SK-N-SH (cell line): ENCODE measurements at places on chromosomes 4 and X. TPM values are rescaled to one million over a fixed set of nuclear protein-coding genes. Genes with fewer than 3 reads are reported as not detected.
A peak's percentile ranks its signal among the peaks of the same experiment; 100 is the strongest.

DNA sequence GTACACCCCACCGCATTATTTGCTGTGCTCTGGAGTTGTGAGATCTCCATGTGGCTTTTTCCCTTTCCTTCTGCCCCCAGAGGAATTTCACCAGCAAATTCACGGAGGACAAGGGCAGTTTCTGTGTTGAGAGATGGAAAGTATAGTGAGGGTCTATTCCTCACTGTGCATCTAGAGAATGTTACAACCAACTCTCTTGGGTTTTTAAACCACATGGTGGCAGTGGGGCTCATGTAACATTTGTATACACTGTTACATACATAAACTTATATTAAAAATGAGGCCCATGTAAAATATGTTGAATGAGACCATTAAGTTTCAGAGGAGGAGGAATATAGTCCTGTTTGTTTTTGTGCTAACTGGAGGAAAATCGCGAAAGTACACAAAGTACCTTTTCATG, 909 bp upstream of the PRKG2 start:
- DNase-seq = no peak

- DNase-seq = peak; percentile 61
Measured at GRCh38 chrX:49282647-49283011, 13.0 kb downstream of the PPP1R3F start.

The PPARGC1A gene
- 0.06 and 0.07 TPM in 2 replicates for polyA plus RNA-seq

DNA sequence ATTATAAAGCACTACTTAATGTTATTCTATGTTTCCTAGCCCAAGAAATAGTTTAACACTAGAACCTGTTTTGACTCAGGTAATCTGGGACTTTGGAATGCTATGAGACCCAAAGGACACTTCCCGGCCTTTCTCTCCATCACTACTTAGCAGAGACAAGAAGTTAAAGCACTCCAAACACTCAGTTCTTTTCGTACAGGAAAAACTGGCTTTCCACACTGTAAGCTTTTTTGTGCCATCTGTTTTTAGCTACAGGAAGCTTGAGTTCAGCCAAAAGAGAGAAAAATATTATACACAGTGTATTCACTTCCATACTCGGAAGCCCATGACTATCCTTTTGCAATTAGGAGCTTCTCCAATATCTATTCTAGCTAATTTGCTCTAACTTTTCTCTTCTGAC, 7.9 kb upstream of the FGF13 start:
- no peak for DNase-seq

- no peak for DNase-seq
Measured at GRCh38 chr4:160141206-160141605, 1038.3 kb downstream of the RAPGEF2 start.

GRCh38 chr4:183362916-183363542, 40.8 kb upstream of the CLDN24 start:
- DNase-seq = no peak

DNA sequence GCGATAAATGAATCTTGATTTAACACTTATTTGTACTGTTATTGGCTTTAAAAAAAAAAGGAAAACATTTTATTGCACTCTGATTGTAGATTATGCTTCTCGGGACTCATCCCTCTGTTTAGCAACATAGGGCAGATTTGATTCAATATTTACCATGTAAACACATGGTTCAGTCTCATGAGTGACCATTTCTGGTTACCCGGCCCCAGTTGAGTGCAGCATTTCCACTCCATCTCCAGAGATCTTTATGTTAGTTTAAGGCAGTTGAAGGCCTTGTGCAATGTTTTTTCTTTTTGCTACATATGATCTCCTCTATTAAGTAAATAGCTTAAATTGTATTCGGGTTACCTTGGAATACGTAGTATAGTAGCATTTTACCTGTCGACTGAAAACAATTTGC, 143.3 kb upstream of the RPS6KA3 start:
- DNase-seq = no peak

DNA sequence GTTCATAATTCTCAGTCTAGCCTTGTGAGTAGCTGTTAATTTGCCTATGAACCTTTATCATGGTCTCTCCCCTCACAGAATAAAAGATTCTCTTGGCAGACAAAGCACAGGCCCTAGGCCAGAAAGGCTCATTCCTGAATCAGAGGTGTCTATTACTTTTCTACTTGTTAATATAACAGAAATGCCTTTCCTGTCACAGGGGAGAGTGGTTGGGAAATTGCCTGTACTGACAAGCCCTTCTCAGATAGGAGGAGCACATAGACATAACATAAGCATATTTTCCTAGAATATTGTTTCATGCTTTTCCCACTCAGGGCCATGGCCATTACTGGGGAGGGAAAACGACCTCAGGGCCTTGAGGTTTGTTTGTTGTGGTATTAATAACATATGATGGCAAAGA, 308.3 kb downstream of the BMPR1B start:
- DNase-seq = no peak

DNA sequence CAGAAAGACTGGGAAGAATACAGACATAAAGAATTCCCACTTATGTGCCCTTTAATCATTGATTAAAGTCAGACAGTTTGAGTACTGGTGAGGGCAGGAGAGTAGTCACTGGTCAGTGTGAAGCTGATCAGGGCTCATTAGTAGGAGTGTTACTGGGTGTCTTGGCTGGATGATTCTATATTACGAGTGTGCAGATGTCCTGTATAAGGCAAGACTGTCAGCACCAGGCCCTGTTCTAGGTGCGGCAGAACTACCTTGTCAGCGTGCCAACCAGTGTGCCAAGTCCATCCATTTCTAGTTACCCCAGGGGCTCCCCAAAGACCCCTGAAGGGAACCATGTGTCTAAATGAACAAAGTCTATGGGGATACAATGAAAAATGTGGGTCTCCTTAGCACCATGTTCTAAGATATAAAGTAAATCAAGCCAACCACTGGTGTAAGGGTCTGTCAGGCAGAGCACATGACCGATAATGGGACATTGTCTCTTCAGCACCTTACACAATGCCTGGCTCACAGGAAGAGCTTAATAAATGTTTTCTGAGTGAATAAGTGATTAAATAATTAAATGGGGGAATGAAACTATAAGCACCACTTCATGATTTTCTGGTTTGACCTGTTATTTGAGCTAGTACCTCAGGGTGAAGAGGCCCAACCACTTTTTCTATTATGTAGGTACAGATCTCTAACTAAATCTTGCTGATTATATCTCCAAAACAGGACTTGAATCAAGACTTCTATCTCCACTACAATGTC, 205.0 kb downstream of the CAMK2D start:
- DNase-seq = no peak

DNA sequence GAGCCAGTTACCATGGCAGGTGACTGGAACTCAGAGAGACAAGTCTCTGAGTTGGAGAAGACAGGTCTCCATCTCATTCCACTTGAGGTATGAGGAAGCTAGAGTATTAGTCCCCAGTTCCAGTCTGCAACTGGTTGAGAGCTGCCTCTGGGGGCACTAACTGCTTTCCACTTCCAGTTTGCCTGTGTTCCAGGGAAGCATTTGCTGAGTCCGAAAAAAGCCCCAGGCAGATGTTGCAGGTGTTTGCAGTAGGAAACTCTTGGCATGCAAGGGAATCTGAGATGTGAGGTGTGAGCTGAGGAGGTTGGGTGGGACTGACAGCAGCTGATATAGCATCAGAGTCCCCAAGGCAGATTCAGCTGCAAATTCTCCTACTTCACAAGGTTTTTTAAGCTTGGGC, 272.2 kb upstream of the CASK start:
- DNase-seq = no peak

DNA sequence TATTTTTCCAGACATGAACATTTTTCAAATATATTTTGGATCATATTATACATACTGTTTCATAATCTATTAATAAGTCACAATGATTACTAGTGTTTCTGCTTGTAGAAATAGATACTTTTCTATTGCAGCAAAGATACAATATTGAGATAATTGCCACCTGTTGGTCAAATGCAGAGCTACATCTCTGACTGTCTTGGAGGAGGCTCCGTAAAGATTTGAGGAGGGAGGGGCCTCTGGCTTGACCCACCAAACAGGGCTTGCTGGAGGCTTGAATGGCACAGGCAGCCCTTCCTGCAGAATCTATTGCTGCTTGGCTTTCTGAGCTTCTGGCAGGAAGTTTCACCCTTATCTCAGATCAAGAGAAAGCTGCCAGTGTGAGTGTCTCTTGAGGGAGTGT, 99.3 kb upstream of the ARMCX2 start:
- peak; percentile 27 for DNase-seq

The UGT2B17 gene
- not detected in 2 replicates for polyA plus RNA-seq

The COL4A6 gene
- polyA plus RNA-seq = not detected in 2 replicates

DNA sequence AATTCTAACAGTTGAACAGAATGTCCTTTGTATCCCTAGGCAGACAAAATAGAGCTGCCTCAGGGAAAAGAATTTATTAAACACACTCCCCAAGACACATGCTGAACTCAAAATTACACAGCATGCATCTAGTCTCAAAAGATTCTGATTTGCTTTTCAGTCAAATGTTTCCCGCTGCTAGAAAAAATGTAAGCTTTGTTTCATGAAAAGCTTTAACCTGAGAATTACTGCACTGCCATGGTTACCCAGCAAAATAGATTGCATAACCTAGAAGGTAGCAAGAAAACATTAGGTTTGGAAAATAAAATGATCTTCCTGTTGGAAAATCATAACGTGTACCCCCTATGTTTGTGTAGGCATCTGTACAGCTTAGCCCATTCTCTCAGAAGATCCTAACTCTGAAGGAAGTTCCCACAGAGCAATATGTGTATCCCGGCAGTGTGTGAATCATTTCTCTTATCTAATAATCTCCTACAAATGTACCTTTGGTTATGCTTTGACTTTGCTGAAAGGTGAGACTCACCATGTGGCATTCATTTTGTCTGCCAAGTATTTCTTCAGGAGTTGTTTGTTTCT, 646.9 kb downstream of the STPG2 start:
- no peak for DNase-seq

GRCh38 chrX:7545564-7545963, 297.4 kb upstream of the VCX start:
- DNase-seq = no peak

- DNase-seq = no peak
Measured at GRCh38 chr4:113701169-113701568, 60.4 kb downstream of the CAMK2D start.

The TCEAL5 gene
- polyA plus RNA-seq = 0.43 and 0.45 TPM in 2 replicates

GRCh38 chrX:106932960-106933537, 12.8 kb downstream of the CLDN2 start:
- no peak for DNase-seq

- no peak for DNase-seq
Measured at GRCh38 chrX:39679497-39680157, 418.1 kb downstream of the BCOR start.

The FOXR2 gene
- polyA plus RNA-seq = 3.4 and 6.3 TPM in 2 replicates

GRCh38 chr4:97016186-97016907, 1126.9 kb downstream of the STPG2 start:
- no peak for DNase-seq

GRCh38 chrX:153776611-153777045, 4.2 kb upstream of the SRPK3 start:
- DNase-seq = no peak
